ENCODE measurements at places on chromosomes 12 and 14.
A peak's percentile ranks its signal among the peaks of the same experiment; 100 is the strongest.

DNA sequence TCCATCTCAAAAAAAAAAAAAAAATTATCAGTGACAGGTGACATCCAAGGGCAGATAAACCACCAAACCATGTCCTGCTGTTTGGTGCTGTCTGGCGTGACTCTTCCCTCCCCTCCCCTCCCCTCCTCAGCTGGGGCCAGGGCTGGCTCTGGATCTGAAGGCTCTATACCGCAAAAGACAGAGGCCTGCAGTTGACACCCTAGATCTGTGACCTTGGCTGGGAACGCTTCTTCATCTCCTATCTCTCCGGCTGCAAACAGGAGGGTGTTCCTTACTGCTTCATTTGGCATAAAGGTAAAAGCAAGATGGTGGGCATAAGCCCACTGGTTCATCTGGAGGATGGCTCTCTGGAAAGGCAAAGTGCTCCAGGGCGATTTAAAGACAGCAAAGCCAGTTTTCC lies 126.8 kb upstream of the PRMT8 start:
- DNase-seq, result no peak

DNA sequence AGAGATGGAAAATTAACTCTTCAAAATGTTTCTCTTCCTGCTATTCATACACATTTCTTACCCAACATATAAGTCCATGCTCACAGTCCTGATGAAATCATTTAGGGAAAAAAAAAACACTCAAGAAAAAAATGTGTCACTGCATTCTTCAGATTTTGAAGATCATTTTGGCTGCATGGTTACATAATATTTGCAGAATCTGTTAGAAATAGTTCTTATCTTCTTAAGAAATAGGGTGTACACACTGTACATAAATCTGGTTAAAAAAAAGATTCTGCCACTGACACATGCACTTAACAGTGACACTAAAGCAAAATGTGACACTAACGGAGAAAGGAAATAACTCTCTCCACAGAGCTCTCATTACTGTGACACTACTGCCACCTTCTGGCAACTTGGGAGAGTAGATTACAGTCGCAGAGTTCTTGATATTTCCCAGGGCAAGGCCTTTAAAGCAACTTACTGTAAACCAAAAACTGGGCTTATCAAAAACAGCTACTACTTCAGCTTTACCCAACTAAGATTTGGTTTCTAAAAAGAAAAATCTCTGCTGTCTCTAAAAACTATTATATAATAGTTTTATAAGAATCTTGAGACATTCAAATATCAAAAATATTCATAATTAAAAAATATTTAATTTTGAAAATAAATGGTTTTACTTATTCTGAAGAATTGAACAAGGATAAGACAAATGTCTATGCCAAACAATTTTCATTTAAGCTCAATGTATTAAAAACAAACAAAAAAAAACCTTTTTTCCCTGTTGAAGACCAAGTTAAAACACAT lies 65.0 kb downstream of the SETD3 start:
- no peak for DNase-seq

DNA sequence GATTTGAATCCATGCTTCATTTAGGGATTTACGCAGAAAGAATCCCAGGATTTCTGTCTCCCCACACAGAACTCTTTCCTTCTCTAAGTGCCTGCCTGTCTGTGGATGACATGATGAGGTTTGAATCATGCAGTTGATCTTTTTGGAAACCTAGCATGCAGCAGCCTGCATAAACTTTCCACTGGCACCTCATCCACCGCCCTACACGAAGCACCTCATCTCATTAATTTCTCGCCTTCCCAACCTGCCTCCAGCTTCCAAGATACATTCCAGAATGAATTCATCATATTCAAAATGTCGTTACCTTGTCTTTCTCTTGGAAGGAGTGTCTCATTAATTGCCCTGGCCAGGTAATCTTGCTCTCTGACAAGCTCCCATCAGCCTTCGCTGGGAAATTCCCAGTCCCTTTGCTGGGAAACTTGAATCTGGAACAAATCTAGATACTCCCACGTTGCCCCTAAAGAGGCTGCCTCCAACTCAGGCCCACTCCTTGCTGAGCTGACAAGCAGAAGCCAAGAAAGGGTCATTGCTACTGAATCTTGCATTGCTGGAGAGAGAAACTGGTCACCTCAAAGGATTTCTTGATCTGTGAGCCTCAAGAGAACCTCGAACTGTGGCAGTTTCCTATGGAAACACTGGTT lies 48.2 kb downstream of the SERPINA3 start:
- no peak for DNase-seq

DNA sequence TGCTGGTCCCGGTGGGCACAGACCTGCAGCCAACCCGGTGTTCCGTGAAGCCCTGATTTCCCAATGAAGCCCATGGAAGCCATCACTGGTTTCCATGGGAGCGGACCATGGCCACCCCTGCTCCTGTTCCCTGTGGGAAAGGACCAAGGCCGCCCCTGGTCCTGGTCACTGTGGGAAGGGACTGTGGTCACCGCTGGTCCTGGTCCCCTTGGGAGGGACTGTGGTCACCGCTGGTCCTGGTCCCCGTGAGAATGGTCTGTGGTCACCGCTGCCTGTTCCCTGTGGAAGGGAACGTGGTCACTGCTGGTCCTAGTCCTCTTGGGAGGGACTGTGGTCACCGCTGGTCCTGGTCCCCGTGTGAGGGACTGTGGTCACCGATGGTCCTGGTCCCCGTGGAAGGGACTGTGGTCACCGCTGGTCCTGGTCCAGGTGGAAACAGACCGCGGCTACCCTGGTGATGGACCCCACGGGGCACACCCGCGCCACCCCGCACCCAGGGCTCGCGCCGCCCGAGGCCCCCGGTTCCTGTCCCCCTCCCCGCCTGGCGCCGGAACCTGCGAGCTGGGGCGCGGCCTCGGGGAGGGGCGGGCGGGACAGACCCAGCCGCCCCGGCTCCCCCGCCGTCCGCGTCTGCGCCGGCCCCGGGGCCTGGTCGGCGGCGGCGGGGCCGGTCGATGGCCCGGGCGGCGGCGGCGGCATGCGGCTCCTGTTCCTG lies at the start of gene GLT1D1:
Gene GLT1D1, plus strand, starts transcription at position 594 of the 715 bp plus-strand sequence. Its CDS starts 104 bp downstream, at position 698.
- DNase-seq, result no peak

- no peak for DNase-seq
Observed at GRCh38 chr14:79318371-79318770, 892.9 kb downstream of the DIO2 start.

GRCh38 chr14:91586410-91586809 lies 76.3 kb upstream of the PPP4R3A start:
- DNase-seq, result no peak

DNA sequence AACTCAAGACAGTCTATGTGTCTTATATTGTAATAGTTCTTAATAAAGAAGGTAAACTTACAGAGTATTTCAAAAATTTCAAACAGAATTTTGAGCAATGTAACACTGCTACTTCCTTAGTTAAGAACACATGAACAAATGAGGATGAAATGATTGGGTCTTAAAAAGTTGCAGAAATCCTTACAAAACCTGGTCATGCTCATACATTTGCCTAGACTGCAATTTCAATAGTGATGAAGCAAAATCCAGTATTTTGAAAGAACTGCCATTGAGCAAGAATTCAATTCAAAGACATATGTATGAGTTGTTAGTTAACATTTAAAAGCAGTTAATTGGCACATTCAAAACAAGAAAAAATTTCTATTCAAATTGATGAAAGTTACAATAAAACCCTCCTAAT lies 17.8 kb upstream of the HIF1A start:
- DNase-seq, result no peak

DNA sequence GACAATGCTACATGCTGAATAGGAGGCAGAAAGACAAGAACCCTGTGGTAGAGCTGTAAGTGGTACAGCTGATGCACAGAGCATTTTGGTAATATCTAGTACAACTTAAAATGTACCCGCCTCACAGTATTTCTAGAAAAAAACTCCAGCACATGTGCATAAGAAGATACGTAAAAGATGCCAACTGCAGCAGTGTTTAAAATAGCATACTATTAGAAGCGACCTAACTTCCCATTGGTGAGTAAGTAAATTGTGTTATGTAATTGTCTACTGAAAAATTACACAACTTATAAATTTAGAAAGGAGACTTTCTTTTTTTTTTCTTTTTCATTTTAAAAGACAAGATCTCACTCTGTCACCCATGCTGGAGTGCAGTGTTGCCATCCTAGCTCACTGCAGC lies 114.3 kb upstream of the CAND1 start:
- no peak for DNase-seq

GRCh38 chr12:19674437-19674836 lies 235.1 kb downstream of the AEBP2 start:
- no peak for DNase-seq

DNA sequence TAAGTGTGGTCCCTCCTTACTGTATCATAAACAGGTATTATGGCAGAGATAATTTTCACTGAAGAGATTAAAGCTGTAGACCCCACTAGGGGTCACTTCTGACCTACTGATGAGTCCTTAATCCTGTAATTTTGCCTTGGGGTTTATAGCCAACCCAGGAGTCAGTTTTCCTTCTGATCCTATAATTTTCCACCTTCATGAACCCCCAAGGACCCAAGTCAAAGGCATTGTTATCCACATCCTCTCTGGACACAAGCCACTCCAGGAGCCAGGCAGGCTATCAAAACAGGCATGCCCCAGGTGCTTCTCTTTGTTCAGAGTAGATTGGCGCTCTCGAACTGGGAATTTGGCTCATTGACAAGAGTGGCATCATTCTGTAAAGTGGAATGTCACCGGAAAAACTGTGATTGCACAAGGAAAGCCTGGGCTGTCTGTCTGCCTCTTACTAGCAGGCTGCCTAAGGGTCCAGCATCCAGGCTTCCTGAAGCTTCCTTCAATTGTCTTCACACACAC lies 1523.2 kb upstream of the FLRT2 start:
- peak; percentile 34 for DNase-seq

- DNase-seq, result no peak
Observed at GRCh38 chr12:66033151-66033550, 97.4 kb downstream of the LLPH start.

GRCh38 chr12:5803532-5803931 lies 141.5 kb downstream of the ANO2 start:
- no peak for DNase-seq

DNA sequence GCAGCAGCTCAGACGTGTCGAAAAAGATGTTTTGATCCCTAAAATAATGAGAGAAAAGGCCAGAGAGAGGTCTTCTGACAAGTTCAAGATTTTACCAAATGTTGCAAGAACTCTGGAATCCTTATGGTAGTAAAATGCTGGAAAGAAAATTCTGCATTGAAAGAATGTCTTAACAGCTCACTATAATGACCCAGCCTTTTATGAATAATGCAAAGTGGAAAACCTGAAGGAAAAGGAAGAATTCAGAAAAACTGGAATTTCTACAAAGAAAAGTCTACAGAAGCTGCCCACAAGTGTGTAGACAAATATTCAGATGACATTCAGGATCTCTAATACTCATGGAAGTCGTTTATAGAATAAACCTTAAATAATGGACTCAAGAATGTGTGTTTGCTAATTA lies 1.8 kb upstream of the CCDC88C start:
- no peak for DNase-seq

GRCh38 chr14:60266021-60266937 lies 17.3 kb downstream of the PPM1A start:
- no peak for DNase-seq

- DNase-seq, result no peak
Observed at GRCh38 chr12:70449074-70449752, 83.1 kb downstream of the KCNMB4 start.

- DNase-seq, result no peak
Observed at GRCh38 chr14:95464514-95464913, 51.9 kb downstream of the SYNE3 start.
